ENCODE measurements at places on chromosomes 11 and 22.

DNA sequence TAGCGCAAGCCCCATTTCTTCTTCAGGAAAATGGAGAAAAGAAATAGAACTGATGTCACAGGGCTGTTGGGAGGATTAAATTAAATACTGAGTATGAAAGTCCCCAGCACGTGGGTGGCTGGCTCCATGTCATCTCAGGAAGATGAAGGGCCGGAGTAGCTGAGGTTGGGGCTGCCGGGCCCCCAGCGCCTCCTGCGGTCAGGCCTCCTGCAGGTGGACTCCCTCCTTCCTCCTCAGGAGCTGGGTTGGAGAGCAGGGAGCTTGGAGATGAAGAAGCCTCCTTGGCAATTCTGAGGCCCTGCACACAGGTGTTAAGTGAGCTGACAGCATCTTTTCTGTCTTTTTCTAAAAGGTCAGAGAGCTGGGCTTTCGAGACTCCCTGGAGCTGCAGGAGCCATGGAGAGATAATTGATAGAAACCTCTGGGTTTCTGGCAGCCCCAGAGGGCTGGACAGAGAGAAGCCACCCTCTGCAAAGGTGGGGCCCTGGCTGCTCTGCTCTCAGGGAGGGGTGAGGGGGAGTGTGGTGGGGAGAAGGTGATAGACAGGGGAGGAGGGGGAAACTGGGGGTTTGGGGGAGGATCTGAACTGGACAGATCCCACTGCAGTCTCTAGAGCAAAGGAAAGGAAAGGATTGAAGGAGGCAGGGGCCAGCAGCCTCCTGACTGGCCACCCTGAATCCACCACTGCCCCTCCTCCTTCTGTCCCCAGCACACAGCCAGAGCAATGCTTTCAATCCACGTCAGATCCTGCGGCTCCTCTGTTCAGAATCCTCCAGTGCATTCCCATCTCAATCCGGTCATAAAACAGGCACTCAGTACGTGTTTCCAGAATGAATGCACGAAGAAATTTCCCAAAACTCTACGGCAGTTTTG is 210.8 kb downstream of the CEP164 start:
- DNase-seq: no peak

- DNase-seq: no peak
Measured at GRCh38 chr11:1928470-1928890, 9.0 kb downstream of the TNNT3 start.

- DNase-seq: peak; percentile 29
Measured at GRCh38 chr22:45218976-45219375, 21.7 kb downstream of the KIAA0930 start.

DNA sequence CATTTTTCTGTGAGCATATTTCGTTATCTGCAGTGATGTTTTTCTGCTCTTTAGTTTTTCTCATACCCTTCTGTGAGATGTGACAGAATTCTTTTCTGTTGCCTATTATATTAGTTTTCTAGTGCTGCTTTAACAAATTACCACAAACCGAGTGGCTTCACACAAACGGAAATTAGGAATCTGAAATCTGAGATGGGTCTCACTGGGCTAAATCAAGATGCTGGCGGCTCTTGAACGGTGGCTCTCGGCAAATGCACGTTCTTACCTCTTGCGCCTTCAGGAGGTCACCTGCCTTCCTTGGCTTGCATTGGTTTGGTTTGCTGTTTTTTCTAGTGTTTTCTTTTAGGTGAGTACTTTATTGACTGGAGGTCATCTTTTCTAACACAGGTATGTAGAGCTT is 13.0 kb downstream of the ZBED4 start:
- DNase-seq: no peak

- peak; percentile 84 for DNase-seq
Measured at GRCh38 chr11:66386171-66387069, 14.9 kb upstream of the SLC29A2 start.

DNA sequence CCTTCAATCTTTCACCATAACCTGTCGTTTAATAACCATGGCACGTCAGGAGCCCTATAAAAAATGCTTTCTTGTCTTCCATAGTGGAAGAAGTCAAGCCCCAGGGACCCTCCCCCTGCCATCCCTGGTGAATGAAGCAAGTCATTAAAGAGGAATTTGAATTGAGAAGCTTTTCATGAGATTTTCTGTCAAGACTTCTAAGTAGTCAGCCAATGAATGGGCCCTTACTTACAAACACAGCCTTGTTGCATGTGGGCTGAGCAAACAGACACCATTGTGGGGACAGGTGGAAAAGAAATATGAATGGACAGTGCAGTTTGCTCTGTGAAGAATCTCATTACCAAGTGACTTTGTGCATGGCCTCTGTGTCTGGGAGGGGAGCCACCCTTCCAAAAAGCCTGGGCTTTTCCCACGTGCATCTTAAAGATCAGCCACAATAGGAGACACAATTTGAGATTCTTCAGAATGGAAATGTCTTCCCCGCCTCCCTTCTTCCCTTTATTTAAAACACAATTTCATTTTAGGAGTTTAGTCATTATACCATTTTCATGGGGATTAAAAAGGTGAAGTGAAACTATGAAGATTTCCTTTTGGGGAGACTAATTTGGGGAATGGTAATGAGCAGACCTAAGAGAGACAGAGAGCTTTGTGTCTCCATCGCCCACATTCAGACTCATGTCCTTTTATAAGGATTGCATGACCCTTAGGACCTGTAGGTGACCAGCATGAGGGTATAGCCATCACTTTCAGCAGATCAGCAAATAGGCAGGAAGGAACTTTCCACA is 152.0 kb downstream of the LRRC4C start:
- no peak for DNase-seq

- DNase-seq: no peak
Measured at GRCh38 chr11:63779039-63779438, 10.5 kb upstream of the ZFTA start.

DNA sequence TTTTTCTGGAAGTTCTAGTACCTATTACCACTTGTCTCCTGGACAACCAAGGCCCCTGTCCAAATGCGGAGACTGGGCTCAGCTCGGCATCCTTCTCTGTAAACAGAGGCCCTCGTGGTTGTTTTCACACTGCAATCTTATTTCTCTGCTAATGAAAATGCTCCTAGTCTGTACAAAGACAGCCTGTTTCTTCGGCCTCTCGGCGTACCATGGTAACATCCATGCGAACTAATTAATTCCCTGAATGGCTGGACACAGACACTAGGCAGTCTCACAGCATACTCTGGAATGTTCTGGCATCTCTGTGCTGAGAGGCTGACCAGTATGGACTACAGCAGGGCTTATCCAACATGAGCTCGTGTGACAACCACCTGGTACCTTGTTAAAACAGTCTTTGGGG is 5.7 kb downstream of the POLR3H start:
- DNase-seq: no peak

DNA sequence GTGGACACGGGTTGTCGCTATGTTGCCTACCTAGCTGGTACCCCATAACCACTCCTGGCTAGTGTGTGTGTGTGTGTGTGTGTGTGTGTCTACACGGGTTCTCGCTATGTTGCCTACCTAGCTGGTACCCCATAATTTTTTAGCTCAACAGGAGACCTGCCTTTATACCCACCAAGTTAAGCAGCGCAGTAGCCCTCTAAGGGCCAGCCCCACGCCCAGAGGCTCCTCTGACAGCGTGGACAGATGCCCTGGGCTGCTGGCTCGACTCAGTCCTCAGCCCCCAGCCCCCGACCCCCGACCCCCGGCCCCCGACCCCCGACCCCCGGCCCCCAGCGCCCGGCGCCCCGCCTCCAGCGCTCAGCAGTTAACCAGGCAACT is 351 bp upstream of the AKIP1 start:
- peak; percentile 36 for DNase-seq

DNA sequence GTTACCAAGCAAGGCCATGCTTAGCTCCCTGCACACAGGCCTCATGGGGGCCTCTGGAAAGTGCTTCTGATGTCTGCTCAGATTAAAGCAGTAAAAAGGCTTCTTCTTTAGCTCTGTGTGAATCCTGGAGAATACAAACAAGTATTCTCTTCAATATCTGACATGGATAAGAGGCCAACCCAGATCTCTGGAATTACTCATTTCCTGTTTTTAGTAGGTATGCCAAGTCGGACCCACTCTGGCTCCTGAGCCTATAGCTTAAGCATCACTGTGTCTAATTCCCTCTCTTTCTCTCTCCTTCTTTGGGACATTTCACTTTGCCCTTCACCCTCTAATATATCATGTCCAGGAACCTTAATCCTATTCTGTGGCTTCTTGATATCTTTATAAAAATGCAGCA is 529.6 kb upstream of the CCDC90B start:
- no peak for DNase-seq

- no peak for DNase-seq
Measured at GRCh38 chr11:115421992-115422689, 82.1 kb downstream of the CADM1 start.

DNA sequence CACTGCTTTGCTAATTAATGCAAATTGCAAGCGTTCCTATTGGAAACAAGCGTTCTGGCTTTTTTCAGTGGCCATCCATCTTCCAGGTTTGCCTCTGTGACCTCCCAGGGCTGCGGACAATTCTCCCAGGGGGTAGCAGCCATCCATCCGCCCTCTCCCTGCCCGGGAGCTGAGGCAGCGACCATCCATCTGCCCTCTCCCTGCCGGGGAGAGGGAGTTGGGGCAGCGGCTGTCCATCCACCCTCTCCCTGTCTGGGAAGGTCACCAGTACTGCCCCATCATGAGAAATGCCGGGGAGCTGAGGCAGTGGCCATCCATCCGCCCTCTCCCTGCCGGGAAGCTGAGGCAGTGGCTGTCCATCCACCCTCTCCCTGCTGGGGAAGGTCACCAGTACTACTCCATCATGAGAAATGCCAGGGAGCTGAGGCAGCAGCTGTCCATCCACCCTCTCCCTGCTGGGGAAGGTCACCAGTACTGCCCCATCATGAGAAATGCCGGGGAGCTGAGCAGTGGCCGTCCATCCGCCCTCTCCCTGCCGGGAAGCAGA is 394.7 kb downstream of the BRD1 start:
- DNase-seq: no peak

DNA sequence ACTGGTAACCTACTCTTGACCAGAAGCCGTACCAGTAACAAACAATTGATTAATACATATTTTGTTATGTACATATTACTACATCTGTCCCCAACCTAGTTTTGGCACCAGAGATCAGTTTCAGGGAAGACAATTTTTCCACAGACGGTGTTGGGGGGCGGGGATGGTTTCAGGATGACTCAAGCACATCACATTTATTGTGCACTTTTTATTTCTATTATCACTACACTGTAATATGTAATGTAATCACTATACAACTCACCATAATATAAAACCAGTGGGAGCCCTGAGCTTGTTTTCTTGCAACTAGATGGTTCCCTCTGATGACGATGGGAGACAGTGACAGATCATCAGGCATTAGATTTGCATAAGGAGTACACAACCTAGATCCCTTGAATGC is 15.5 kb downstream of the DGCR8 start:
- no peak for DNase-seq

Data from CD4-positive, alpha-beta T cell treated with Interleukin-4 for 1 hour (primary cell).